ENCODE measurements at places on chromosomes 7 and 10.

- DNase-seq = no peak
Measured at GRCh38 chr7:54690050-54690443, 69.0 kb downstream of the SEC61G start.

- no peak for DNase-seq
Measured at GRCh38 chr10:116201011-116201410, 72.0 kb downstream of the GFRA1 start.

GRCh38 chr7:116683786-116684185 lies 11.8 kb downstream of the MET start:
- DNase-seq = no peak

- no peak for DNase-seq
Measured at GRCh38 chr7:110307776-110308175, 783.2 kb upstream of the LRRN3 start.

GRCh38 chr7:35411331-35411730 lies 157.4 kb upstream of the TBX20 start:
- no peak for DNase-seq

- DNase-seq = peak; percentile 88
Measured at GRCh38 chr10:104300002-104300735, 31.2 kb downstream of the GSTO2 start.

- no peak for DNase-seq
Measured at GRCh38 chr10:92103376-92104090, 180.0 kb downstream of the BTAF1 start.

DNA sequence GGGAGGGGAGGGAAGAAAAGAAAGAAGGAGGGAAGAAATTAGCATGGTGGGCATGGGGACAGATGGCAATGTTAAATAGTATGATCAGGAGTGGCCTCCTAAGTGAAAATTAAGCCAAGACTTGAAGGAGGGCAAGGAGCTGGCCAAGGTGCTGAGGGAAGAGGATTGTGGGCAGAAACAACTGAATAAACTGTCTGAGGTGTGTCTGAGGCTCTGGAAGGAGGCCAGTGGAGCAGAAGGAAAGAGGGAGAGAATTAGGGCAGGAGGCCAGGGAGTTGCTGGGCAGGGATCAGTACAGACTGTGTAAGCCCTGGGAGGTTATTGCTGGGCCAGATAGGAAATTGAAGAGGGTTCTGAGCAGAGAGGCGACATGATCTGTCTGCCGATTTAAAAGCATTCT lies 40.6 kb upstream of the VKORC1L1 start:
- DNase-seq = no peak

DNA sequence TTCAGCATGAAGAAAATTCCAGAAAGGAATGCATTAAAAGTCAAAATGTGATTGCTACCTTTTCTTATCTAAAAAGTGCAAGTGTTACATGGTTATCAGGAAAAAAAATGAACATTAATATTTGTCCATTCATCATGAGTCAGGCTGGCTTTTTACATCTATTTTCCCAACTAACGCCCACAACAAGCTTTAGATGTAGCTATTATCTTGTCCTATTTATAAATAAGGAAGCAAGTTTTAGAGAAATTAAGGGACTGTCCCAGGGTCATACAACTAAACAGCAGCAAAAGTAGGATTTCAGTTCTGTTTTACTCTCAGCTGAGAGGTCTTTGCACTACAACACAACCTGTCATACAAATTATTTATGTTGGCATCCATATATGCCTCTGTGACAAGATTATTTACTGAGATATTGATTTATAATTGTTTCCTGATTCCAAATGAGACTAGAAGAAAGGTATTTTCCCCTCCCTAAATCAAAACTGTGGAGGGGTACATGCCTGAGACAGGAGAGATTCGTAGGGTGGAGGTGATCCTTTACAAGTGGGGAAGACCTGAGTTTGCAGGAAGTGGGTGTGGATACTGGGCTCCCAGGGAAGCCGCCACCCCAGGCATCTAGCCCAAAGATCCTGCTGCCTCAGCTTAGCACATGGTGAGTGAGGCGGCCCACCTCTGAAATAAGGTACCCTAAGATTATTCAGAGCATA lies 57.2 kb upstream of the ARID5B start:
- no peak for DNase-seq

DNA sequence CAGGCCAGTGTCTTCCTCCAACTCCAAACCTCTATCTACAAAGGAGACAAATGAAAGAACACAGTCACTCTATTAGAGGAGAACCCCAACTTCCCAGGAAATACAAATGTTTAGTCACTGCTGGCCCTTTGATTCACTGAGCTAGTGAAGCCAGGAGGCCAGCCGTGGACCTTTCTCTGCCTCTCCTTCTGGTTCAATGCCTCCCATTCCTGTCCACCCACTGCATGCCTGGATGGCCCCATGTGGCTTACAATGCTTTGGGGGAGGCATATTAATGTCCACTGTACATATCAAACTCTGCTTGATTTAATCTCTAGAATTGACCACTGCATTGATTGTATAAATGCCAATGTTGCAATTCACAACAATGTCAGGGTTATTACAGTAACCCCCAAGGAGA lies 687.3 kb downstream of the KCNMA1 start:
- no peak for DNase-seq

DNA sequence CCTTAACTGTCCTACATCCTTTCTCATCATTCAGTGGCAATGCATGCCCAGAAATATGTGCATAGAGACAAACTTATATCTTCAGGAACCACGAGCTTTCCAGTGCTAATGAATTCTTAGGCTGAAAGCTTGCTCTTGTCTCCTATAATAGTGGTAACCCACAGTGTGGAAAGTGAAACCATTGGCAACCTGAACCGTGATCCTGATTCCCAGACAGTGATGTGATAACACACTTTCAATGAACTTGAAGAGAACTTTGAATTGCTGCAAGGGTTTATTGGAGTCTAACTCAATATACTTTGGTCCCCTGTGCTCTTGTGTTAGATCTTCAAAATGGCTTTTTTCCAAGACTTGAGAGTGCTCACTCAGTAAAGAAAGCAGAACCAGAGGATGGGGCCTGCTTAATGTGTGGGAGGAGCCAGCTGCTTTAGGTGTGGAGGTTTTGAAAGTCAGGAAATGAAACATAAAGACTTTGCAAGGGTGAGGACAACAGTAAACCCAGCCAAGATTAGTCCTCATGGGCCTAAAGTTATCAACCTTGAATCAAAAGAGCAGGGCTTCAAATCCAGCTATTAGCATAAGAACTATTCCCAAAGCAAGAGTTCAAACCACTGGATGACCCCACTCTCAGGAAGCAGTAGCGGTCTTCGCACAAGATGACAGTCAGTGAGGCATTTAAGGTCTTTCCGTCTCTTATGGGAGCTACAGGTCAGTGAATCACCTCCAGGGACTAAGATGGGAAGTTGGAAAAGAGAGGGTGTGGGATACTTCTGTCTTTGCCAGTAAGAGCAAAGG lies 332.4 kb upstream of the NRP1 start:
- DNase-seq = no peak
